ENCODE measurements at places on chromosomes 7 and 10.
A peak's percentile ranks its signal among the peaks of the same experiment; 100 is the strongest.

GRCh38 chr7:27614095-27614494, 48.6 kb downstream of the HIBADH start:
- no peak for DNase-seq

GRCh38 chr10:94785211-94785610, 22.7 kb downstream of the CYP2C19 start:
- no peak for DNase-seq

- DNase-seq = no peak
Measured at GRCh38 chr10:80598951-80599350, 61.2 kb downstream of the SH2D4B start.

GRCh38 chr7:57425969-57426628, 23.9 kb upstream of the ZNF716 start:
- no peak for DNase-seq

DNA sequence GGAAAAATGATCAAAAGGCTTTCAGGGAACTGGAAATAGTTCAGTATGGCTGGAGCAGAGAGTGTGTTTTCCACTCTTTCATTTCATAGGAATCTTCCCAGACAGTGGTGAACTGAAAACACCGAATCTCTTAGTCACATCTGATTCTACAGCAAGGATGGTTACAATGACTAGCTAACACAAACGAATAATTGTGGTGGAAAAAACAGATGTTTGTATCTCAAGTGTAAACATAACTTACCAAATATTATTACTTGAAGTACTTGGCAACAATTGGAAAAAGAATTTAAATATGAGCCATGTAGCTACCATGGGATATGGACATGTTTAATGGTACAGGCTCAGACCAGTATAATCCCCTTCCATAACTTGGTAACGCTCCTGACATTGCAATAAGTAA, 21.1 kb upstream of the BPGM start:
- DNase-seq = no peak

- peak; percentile 61 for DNase-seq
Measured at GRCh38 chr10:69515699-69516259, 57.4 kb downstream of the NEUROG3 start.

DNA sequence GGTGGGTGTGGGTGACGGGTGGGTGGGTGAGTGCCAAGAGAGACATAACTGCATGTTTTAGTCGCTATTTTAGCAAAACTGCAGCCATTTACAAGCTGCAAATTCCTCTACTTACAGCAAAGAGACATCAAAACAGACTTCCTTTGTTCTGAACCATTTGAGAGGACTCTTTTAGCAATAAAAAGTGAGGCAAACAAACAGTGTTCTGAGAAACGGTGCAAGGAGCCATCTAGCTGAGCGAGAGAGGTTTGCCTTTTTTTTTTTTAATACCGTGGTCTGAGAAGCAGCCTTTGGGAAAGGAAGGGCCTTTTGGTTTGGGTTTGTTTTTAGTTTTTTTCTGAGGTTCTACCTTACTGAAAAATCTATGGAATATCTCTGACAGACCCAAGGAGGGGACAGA, 62.9 kb downstream of the SCRN1 start:
- DNase-seq = no peak

GRCh38 chr7:33485747-33486493, 356.6 kb downstream of the BBS9 start:
- no peak for DNase-seq

DNA sequence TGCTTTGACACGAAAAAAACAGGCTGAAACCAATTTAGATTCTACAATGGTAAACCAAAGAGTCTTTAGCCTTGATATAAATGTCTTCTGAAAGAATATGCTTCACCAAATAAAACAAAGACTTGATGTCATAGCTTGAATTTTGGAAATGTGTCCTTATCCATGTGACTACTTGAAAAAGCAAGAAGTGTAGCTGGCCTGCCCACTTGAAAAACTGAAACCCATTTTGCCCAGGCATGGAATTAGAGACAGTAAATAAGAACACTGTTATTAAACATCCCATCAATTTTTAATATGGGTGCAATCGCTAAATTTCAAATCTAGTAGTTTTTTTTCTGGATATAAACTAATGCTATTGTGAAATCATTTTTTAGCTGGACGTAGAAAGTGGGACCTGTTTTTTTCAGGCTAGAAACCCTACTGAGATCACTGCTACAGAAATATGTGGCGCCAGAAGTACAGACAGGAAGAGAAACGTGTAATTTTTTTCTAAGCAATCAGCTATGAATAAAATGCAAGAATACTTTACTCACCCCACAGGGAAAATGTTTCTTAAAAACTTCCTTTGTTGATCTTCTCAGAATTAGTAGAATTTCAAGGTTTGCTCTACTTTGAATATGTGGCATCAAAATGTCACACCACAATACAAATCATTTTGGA, 56.7 kb downstream of the PIP4K2A start:
- no peak for DNase-seq

GRCh38 chr7:68955656-68956055, 642.6 kb upstream of the AUTS2 start:
- DNase-seq = no peak

GRCh38 chr10:129108378-129108777, 358.7 kb upstream of the MGMT start:
- DNase-seq = no peak

DNA sequence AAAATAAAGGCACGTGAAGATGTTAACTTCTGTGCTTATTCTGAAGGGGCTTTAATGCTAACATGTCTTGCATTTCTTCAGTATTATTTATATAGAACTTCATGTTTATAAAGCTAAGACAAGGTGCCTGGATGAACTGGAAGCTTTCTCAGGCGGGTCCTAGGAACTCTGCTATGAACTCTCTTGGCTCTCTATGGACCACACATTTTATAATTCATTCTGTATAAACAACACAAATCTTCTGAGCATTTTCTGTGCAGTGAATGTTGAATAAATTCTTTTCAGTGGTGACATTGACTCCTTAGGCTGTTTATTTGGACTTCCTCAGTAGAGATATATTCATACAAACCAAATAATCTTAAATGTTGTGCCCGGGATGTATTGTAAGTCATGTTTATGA, 79.6 kb downstream of the TRIL start:
- DNase-seq = no peak

Measured in activated naive CD8-positive, alpha-beta T cell treated with anti-CD3 and anti-CD28 coated beads, Interleukin-2, amount 50 U/mL, for 16 hours (primary cell).